Kidney (tissue), 22 donors: ENCODE measurements at places on chromosomes 3 and 15. TPM values are rescaled to one million over a fixed set of nuclear protein-coding genes. Genes with fewer than 3 reads are reported as not detected.

Gene CPLX3
- total RNA-seq, result not detected

Gene NCK1
- 46.8 TPM for total RNA-seq

Gene KIF23
- 2.5 TPM for total RNA-seq

DNA sequence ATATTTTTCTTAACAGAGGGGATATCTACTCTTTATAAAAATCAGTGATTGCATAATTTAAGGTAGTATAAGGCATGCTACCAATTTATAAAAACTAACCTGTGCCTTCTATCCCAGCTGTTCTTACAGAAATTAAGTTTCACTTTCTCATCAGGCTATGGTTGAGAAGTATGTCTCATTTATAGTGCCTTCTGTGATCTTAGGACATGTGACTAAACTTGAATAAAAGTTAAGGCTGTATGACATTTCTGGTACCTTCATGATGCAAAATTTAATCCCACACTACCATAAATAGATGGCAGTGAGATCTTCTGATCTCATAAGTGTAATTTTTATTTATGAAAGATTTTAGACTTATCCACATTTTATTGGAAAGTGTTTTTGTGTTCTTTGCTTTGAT lies 12.6 kb downstream of the TIPARP start:
- H3K36me3 ChIP-seq, result no peaks in the 10 kb centered on the region
- no peak overlapping the region for H3K27ac ChIP-seq
- DNase-seq, result no peak
- H3K4me1 ChIP-seq, result peaks cover 8% of the 10 kb centered on the region

- no peaks in the 10 kb centered on the region for H3K27me3 ChIP-seq
- H3K36me3 ChIP-seq, result no peaks in the 10 kb centered on the region
- H3K4me3 ChIP-seq, result no peak overlapping the region
Observed at GRCh38 chr15:26083896-26084295, 220.8 kb upstream of the ATP10A start.
